Naive thymus-derived CD4-positive, alpha-beta T cell (primary cell): ENCODE measurements at places on chromosomes 11 and 22.

- DNase-seq, result no peak
Observed at GRCh38 chr11:6124245-6124644, 16.8 kb downstream of the OR56B4 start.

DNA sequence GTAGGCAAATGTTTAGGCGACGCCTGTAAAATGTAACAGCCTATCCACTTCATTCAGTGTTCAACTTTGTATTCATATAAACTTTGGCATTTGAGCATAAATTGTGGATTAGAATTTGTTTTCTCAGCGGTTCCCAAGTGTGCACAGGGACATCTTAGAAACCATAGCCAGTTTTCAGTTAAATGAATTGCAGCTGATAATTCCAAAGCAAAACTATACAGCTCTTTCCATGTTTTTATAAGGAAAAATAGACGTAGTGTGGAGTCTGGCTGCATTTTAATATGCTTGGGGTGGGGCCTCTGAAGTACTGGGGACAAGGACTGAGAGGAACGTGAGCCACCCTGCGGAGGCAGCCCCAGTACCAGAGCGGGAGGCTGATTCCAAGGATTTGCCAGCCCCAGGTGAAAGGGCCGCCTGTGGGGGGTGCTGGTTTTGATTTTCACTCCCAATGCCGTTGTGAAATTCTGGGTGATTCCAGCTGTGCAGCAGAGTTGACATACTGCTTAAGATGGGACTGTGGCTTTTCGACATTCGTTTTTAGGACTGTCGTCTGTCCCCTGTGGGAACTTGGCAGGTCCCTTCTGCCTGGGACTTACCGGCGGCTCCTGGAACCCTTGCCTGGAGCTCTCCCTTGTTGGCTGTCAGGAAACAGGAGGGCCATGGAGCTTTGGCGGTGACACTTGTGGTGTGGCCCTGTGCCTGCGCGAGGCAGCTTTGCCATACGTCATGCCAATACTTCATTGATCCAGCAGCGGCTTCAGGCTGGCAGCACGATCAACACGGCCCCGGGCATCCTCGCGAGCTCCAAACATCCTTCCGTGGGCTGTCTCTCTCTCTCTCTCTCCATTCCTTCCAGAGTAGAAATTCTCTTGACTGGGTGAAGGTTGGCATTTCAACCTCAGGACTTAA is 370.9 kb downstream of the TBC1D22A start:
- DNase-seq, result no peak

GRCh38 chr11:31870609-31871309 is 59.6 kb upstream of the PAX6 start:
- DNase-seq, result no peak

- no peak for DNase-seq
Observed at GRCh38 chr22:20825624-20826023, 33.0 kb downstream of the PI4KA start.

- DNase-seq, result no peak
Observed at GRCh38 chr11:2348986-2349385, 28.1 kb upstream of the CD81 start.

GRCh38 chr11:46534711-46535110 is 59.1 kb downstream of the AMBRA1 start:
- no peak for DNase-seq

GRCh38 chr11:91817996-91818395 is 406.6 kb upstream of the FAT3 start:
- DNase-seq, result no peak

DNA sequence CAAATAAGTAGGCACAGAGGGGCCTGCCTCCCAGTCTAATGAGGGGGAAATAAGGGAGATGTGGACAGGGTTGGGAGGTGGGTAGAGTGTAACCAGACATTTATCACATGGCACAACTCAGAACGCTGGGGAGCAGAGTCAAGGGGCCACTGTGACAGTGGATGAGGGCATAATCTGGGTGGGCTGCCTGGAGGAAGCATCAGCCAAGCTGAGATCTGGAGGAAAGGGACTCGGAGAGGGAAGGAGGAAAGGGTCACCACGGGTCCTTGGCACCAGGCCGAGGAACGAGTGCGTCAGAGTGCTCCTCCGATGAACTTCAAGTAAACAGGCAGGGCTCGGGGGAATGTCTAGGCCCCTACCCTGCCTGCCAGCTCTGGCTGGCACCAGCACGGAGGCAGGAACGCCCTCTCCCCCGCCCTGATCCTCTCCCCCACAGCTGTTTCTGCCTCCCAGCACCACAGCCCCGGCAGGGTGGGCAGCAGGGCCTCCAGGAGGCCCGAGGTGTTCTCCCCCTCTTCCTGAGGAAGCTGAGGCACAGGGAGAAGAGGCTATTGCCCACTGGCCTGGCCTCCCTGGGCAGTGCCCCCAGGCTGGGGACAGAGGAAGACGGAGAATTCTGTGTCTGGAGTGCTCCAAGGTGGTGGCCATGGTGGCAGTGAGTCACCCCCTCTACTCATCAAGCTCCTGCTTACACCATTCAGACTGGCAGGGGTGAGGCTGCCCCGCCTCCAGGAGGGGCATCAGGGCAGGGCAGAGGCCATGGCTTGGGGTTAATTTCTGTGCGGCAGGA is 4.2 kb downstream of the ALDH3B1 start:
- no peak for DNase-seq

DNA sequence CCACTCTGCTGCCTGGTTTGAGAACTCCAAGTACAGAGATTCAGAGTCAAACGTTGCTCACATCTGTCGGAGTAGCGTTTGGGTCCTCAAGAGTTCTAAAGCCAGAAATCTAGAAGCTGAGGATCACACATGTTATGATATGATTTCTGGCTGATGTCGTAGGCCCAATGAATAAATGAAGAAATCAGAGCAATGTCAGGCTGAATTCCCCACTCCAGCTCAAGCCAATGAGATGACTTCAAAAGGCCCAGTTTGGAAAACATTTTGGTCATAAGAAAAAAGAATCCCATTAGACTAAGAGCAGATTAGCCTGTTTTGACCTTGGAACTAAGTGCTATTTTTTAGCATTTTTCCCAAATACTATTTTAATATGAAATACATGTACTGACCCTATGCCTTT is 106.7 kb downstream of the ETS1 start:
- no peak for DNase-seq

DNA sequence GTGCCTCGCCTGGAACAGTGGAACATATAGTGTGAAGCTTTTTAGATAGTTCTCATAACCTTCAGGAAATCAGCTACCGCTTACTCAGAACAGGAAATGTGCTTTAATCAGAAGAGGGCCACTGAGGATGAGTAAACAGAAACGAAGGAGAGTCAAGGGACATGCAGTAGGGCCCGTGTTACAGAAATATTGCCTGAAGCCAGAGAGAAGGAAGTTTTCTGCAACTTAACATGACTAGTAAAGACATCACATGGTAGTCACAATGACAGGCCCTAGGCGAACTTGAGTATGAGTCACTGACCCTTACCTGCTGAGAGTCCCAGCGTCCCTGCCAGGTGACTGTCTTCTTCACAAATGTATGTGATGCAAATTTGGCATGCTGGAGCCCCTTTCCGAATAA is 39.4 kb downstream of the CARD18 start:
- no peak for DNase-seq

DNA sequence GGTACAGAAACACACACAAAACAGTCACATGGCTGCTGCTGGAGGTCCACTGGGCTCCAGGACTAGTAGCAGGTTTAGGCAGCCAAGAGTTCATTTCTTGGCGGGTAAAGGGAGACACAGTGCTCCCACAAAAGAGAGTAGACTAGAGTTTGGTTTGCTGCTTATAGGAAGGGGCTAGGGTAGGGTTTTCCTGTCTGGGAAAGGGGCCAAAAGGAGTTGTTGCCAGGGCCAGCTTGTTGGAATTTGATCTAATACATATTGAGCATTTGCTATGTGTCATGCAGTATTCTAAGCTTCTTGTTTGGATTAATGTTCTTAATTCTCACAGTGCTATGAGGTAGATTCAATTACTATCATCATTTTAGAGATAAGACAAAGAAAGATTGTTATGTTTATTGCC is 195.1 kb upstream of the PLET1 start:
- DNase-seq, result no peak

- no peak for DNase-seq
Observed at GRCh38 chr11:2738551-2739431, 39.0 kb upstream of the KCNQ1OT1 start.

- no peak for DNase-seq
Observed at GRCh38 chr11:35500744-35501143, 24.7 kb downstream of the PAMR1 start.

DNA sequence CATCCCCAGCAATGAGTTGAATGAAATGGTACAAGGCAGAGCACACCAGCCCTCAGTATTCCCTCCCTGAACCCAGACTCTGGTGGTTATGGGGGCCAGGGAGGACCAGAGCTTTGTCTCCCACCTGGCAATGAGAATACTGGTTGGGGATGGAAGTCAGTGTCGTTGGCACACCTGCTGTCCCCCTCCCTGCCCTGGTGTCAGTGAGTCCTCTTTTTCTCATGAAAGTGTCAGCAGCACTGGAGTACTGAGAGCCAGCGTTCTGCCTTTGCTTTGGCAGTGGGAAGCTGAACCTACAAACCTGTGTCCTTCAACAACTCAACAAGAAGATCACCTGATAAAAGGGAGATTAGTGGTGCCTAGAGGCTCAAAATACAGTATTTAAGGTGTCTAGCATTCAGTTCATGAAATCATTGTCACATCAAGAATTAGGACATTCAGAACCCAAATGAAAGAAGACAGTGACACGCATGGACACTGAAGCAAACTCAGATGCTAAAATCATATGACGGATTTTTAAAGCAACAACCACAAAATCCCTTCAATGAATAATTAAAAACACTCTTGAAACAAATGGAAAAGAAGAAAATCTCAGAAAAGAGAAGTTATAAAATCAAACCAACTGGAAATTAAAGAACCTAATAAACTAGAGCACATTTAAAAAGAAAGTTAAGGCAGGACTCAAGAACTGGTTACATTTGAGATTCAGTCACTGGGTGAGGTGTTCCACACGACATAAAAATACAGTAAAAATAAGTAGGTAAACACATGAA is 77.5 kb upstream of the VPREB1 start:
- DNase-seq, result no peak

- DNase-seq, result peak; percentile 21
Observed at GRCh38 chr11:67584205-67584880, 731 bp downstream of the GSTP1 start.

DNA sequence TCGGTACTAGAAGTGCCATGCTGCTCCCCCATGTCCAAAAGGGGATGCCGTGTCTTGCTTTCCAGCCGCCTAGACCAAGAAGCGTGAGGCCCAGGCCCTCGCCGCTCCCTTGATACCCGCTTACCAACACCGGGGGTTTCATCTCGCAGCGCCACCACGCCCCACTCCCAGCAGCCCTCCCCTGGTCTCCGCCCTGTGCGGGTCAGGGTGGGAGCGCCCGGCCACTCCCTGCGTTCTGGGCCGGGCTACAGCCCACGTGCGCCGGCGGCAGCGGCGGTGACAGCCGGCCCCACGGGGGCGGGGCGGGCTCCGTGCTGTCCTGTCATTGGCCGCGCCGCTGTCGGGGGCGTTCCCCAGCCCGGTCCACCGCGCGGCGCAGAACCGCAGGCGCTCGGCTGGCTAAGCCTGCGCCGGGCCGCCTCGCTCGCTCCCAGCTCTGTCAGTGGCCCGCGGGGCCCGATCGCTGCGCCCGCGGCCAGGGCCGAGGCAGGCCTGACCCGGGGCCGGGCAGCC is at the start of gene MICAL2:
Gene MICAL2, plus strand, starts transcription at position 390 of the 513 bp plus-strand sequence. CDS start 51,566 bp downstream, outside the sequence.
- peak; percentile 78 for DNase-seq

- no peak for DNase-seq
Observed at GRCh38 chr11:78145511-78146025, 6.1 kb upstream of the ALG8 start.

- peak; percentile 35 for DNase-seq
Observed at GRCh38 chr11:18588297-18589252, at the start of gene UEVLD. TSS of gene UEVLD (minus strand) at chr11:18588734. CDS start at chr11:18588654, 80 bp downstream.

DNA sequence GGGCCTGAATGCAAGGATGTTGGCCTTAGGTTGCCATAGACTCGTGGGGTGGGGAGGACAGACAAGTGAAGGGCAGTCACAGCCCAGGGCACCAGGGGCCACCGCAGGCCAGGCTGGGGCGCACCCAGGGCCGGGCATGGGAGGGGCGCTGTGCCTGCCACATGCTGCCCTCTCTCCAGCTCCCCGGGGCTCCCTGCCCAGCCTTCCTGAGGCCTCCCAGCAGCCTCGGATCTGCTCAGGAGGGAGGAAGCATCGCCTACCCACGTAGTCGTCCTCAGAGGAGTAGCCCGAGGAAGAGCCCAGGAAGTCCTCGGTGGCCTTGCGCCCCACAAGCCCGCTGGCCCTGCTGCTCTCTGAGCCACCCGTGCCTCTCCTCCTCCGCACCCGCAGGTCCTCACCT is 5.2 kb downstream of the SUN2 start:
- no peak for DNase-seq

DNA sequence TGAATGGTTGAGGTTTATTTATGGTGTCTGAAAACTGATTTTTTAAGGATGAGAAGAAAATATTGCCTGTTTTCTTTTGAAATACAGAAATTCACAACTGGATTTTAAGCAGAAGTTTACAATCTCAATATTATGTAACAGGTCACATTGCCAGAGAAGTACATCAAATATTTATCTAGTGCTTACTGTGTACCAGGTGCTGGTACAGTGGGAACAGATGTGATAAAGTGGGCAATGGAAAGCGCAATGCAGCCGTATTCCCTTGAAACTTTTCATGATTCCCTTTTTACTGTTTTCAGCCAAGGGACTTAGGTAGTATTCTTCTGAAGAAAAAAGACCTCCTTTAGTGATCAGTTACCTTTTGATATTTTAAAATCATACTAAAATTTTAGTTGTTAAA is 49.6 kb downstream of the TTC17 start:
- no peak for DNase-seq

DNA sequence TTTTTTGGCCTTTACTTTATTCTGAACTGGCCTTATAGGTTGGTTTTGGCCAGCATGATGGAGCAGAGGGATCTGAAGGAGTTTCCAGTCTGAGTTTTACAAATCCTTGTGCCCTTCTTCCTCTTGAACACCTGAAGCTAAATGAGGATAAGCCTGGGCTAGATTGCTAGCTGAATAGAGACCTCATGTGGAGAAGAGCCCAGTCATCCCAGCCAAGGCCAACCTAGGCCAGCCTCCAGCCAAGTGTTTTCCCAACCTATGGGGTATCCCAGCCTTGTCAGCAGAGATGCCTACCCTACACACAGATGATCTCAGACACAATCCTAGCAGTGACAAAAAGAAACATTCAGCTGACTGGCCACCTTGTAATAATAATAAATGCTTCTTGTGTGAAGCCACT is 966 bp upstream of the CASP12 start:
- DNase-seq, result no peak

- DNase-seq, result no peak
Observed at GRCh38 chr11:492427-493226, 14.4 kb downstream of the RNH1 start.

DNA sequence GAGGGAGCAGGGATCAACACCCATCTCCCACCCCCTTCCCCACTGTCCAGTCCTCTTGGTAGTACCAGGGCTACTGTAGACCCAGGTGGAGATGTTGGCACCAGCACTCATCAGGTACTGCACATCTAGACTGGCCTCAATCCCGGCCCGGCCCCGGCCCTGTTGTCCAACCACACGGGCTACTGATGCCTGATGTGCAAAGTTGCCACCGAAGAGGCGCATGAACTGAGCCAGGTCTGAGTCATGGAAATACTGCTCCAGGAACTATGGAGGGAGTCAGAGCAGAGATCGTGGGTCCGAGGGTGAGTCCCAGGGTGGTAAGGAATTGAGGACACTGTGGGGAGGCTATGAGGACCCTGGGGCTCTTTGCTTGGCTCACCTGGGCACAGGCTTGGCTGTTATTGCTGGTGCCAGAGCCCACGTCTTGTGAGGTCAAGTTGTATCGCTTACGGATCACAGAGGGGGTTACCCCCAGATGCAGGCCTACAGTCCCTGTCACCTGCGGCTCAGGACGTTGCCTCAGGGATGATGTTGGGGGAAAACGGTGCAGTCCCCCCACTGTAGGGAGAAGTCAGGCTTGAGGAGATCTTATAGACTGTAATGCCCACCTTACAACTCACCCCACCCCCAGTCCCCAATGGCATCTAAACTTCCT is 2.5 kb downstream of the TPP1 start:
- no peak for DNase-seq
